ENCODE measurements at places on chromosomes 5 and 9.

DNA sequence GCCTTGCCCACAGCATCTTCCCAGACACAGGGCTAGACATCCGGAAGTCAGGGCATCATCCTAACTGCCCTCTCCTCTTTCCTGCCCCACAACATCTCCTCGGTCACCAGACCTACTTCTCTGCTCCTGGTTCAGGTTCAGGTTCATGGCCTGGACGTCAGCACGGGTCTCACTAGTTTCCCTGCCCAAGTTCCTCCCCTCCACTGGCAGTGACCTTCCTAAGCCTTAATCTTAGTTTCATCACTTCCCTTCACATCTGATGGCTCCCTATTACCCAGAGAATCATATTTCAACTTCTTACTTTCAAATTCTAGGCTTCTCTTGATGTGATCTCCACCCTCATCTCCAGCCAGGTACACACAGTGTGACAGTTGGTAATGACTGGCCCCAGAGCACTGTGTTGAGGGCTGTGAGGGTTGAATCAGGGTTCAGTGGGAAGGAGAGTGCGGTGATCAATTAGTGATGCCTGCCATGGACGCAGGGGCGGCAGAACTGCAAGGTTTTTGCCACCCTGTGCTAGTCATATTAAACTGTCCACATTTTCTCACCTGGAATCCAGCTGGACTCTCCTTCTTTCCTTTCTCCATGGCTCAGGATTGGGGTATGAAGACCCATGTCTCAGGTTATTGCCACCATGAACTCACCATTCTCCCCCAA, 34.3 kb upstream of the CRB2 start:
- no peak for DNase-seq

DNA sequence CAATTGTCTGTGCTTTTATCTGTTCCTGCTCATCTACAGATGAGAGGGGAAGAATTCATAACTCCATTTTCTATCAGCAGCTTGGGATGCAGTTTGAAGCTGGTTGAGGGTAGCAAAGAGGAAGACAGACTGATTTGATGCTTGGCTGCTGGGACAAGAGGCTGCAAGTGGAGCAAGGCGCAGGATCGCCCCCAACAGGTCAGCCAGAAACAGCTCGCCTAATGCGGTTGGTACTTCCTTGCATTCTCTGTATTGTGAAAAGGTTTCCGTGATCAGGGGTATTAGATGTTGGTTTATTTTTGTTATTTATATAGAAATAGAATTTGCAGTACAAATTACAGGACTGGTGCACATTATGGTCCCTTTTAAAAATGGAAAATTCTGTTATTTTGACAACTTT, 40.6 kb downstream of the ZNF883 start:
- no peak for DNase-seq

DNA sequence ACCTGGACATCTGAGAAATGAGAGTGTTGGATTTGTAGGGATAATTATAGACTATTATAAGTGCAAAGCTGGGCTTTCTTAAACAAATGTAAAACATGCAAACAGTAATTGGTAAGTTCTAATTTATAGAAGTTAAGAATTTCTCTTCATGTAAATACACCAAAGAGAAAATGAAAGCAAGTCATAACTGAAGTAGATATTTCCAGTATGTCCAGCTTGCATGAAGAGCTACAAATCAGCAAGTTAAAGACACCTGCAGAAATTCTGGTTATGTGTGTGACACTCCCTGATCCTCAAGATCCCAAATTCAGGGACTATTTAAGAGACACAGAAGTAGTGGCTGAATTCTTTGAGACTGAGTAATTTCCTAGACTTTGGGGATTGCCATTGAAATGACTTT, 308.9 kb downstream of the TLE4 start:
- no peak for DNase-seq

GRCh38 chr9:15307523-15307841, 466 bp upstream of the TTC39B start:
- no peak for DNase-seq

DNA sequence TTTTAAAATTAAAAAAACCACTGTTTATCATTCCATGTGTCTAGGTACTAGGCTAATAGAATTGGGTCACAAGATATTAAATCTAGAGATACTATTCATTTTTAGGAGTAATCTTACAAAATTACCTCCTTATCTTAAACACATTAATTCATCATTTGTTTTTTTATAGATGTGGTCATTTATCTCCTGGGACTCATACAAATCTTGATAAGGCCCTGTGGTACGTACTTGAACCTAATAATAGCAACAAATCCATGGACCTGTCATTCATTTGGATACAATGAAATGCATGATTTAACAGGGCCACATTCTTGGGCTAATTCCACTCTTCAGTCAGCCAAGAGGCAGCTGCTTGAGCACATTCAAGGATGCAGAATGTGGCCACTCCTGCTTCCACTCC, 66.4 kb upstream of the MARCHF11 start:
- no peak for DNase-seq

DNA sequence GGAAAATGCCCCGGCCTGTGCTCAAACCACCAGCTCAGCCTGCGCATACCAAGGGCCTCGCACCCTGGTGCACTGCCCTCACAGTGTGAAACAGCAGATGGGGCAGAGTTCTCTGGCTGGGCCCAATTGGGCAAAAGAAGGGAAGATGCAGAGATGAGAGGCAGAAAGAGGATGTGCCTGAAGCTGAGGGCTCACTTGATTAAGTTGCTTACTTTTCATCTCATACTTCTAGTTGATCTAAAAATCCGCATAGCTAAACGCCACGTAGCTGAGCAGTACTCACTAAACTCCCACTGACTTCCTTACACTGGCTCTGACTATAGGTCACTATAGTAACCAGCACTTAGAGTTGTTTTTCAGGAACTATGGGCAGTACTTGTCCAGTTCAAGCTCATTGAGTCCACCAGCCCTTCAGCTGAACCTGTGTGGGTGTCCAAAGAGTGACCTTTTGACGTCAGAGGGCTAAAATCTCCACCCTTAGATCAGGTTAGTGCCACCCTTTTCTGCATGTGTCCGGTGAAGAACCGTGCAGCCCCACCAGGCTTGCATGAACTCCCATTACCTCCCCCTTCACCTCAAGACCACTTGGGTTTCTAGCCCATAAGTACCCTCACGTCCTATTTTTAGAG, 215.2 kb downstream of the AUH start:
- peak; percentile 67 for DNase-seq

GRCh38 chr9:93138171-93138764, 4.2 kb upstream of the NINJ1 start:
- no peak for DNase-seq

DNA sequence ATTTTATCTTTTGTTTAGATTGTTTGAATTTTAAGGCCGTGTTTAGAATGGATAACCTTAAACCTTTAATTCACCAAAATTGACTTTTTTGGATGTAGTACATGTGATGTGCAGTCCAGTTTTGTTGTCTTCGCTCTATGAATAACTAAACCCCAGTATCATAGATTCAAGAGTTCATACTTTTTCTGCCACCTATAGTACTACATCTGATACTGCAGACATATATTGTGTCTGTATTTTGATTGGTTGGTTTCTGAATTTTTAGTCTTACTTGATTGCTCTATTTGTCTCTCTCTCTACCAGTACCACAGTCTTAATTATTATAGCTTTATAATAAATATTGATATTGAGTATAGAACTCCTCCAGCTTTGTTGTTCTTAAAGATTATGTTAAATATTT, 58.1 kb downstream of the PPIP5K2 start:
- DNase-seq: no peak

- DNase-seq: no peak
Measured at GRCh38 chr9:92632641-92633040, 37.3 kb downstream of the IPPK start.

DNA sequence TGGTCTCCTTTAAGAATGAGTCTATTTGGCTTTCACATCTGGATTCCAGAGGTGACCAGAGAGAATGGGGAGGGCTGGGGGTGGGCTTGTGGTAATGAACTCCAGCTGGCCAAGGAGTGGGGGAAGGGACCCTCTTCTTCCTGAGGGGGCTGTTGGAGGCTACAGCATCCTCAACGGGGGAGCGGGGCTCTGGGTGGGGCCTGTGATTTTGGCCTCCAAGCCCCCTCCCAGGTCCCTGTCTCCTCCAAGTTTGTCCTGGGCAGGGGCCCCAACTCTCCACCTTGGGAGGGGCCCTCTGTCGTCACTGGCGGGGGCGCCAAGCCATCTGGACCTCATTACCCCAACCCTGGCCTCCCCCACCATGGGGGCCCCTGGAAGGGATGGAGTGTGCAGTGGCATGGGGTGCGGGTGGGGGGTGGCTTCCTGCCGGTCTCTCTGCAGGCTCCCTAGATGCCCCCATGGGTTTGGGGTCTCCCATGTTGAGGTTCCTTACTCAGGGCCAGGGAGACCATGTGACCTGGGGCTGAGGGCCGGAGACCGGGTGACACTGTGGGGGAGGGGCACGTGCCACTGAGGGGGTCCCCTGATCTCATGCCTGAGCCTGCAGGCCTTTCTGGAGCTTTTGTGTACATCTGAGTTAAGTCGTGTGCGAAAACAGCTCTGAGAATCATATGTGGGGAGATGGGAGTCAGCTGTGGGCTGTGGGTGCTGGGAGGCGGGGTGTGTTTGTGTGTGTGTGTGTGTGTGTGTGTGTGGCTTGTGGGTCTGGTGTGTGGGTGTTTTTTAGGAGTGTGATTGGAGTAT, 32.4 kb downstream of the GOLGA2 start:
- no peak for DNase-seq

DNA sequence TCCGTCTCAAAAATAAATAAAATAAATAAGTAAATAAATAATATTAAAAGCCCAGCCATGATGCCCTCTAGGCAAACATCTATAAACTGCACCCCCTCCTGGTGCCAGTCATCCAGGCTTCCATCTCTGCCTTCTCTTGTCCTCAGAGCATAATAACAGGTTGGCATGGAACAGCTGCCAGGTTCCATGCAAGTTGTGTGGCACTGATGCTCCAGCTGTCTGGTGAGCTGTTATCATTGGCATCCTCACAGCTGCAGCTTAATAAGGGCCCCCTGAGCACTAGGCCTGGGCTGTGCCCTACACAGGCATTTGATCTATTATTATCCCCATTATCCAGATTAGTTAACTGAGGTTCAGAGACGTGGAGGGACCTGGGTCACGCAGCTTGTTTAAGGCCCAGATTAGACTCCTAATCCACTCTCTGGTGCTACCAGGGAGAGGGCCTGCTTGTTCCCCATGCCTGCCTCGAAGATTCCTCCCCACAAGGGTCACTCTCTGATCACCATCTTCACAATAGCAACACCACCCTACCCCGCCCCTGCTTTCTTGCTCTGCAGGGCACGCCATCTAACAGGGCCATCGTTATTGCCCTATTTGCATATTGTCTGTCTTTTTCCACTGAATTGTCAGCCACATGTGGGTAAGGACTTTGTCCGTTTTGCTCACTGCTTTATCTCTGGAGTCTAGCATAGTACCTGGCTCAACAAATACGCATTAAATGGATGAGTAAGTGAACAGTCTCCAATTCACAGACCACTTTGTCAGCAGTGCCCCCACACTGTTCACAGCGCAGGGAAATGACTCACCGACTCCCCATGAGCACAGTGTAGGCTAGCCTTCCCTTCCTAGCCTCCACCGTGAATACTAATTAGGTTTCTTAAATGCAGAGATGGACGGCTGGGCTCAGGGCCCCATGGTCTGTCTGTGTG, 1.5 kb upstream of the DNM1 start:
- DNase-seq: no peak

DNA sequence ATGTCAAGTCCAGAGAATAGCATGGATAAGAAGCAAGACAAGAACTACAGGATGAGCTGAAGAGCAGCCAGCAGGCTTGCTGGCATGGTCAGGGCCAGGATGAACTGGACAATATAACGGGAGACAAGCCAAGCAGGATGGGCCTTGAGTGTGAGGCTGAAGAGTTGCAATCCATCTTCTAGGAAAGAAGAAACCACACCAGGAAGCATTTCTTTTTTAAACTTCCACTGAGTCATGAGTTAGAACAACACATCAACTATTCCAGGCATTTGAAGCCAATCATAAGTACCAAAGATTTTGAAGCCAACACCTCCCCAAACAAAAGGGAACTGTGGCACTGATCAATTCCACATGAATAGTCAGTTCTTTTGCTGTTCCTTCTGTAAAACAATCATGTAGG, 27.3 kb downstream of the SLC31A2 start:
- DNase-seq: no peak

GRCh38 chr5:26569241-26569928, 469.0 kb downstream of the CDH9 start:
- no peak for DNase-seq

- no peak for DNase-seq
Measured at GRCh38 chr5:78215972-78216371, 78.5 kb downstream of the AP3B1 start.

- DNase-seq: no peak
Measured at GRCh38 chr9:108476574-108476973, 379.2 kb downstream of the ACTL7B start.

DNA sequence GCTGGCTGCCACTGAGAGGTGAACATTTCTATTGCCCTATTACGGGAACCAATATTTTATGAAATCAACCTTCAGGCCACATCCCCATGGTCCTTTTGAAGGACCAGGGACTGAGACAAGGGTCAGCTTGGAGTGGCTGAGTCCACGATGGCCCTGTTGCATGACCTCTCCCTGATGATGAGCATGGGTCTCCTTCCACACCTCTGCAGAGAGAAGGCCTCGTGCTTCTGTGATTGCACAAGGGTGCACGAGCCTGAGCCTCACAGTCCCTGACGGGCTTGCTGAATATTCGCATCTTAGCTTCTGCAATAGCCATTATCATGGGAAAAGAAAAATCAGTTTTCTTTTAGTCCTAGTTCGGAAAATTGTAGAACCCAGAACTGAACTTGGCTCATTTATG, 255.0 kb upstream of the IRX2 start:
- DNase-seq: no peak

- DNase-seq: no peak
Measured at GRCh38 chr5:167167191-167167795, 1124.2 kb upstream of the WWC1 start.

GRCh38 chr5:122078116-122079110, at the start of gene LOX:
LOX (minus strand) TSS chr5:122078259; CDS start chr5:122077985, 274 bp downstream.
- no peak for DNase-seq

DNA sequence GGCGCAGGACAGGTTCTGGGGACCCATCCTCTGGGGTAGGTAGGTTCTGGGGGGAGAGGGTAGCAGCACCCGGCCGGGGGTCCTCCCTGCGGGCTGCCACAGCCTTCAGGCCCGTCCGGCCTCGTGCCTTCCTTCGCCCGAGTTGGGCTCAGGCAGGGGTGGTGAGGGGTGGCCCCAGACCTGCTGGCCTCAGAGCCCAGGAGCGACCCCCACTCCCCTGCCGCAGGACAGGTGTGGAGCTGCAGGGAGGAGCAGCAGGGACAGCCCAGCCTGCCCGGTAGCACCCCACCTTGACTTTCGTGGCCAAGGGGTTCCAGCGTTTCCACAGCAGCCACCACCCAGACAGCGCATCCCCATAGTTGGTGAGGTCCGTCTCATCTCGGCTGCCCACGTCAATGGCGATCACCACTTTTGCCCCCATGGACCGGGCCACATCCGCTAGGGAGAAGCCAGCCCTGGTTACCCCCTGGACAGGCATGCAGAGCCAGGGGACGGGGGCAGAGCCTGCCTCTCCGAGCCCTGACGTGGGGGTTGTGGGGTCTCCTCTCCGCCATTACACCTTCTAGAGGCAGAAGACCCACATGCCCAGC, 3.4 kb upstream of the NSMF start:
- DNase-seq: no peak

Measured in activated CD8-positive, alpha-beta memory T cell treated with anti-CD3 and anti-CD28 coated beads for 24 hours (primary cell).